Lower lobe of right lung (tissue), 2 donors: ENCODE measurements at places on chromosomes 13 and 19. TPM values are rescaled to one million over a fixed set of nuclear protein-coding genes. Genes with fewer than 3 reads are reported as not detected.

- no peak overlapping the region for H3K4me3 ChIP-seq
- no peak overlapping the region for H3K27ac ChIP-seq
- H3K4me1 ChIP-seq: peaks cover 14% of the 10 kb centered on the region
- H3K27me3 ChIP-seq: no peaks in the 10 kb centered on the region
- no peaks in the 10 kb centered on the region for H3K36me3 ChIP-seq
Observed at GRCh38 chr13:30872685-30873461, 33.2 kb upstream of the MEDAG start.

GRCh38 chr13:51346397-51346796 is 6.9 kb downstream of the SERPINE3 start:
- H3K36me3 ChIP-seq: no peaks in the 10 kb centered on the region
- H3K27ac ChIP-seq: no peak overlapping the region
- H3K4me3 ChIP-seq: no peak overlapping the region
- no peaks in the 10 kb centered on the region for H3K4me1 ChIP-seq
- H3K27me3 ChIP-seq: no peaks in the 10 kb centered on the region

- DNase-seq: no peak
- H3K27me3 ChIP-seq: no peaks in the 10 kb centered on the region
- no peak overlapping the region for H3K4me3 ChIP-seq
- peaks cover 38% of the 10 kb centered on the region for H3K4me1 ChIP-seq
- no peak overlapping the region for H3K27ac ChIP-seq
Observed at GRCh38 chr13:33119856-33120543, 103.8 kb downstream of the KL start.

DNA sequence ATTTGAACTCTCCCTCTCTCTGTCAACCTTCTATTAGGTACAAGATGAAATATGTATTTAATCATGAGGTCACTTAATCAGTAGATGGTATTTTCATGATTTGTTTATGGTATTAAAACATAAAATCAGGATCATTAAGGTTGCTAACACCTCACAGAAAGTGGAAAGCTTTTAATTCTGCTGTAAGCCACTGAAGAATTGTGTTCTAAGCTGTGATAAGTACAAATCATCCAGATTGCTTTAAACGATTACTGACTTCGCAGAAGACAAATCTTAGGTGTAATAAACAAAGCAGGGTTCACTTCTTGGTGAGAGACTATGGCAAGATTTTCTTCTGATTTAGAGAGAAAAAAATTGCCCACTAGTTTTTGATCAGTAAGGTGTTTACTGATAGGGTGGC is 214.5 kb downstream of the ABCC4 start:
- no peak overlapping the region for H3K4me3 ChIP-seq
- no peaks in the 10 kb centered on the region for H3K27me3 ChIP-seq
- no peak for DNase-seq
- H3K27ac ChIP-seq: no peak overlapping the region
- no peaks in the 10 kb centered on the region for H3K36me3 ChIP-seq
- no peaks in the 10 kb centered on the region for H3K4me1 ChIP-seq

- H3K4me3 ChIP-seq: no peak overlapping the region
- peaks cover 59% of the 10 kb centered on the region for H3K4me1 ChIP-seq
- no peak for DNase-seq
- no peak overlapping the region for H3K27ac ChIP-seq
- no peaks in the 10 kb centered on the region for H3K27me3 ChIP-seq
- no peaks in the 10 kb centered on the region for H3K36me3 ChIP-seq
Observed at GRCh38 chr13:111212517-111212873, 97.4 kb downstream of the ARHGEF7 start.

- peaks cover 11% of the 10 kb centered on the region for H3K4me1 ChIP-seq
- no peak overlapping the region for H3K4me3 ChIP-seq
- H3K27ac ChIP-seq: no peak overlapping the region
- no peak for DNase-seq
Observed at GRCh38 chr13:74571811-74572210, 437.6 kb upstream of the KLF12 start.

- peak overlapping the region; percentile 40 for H3K27ac ChIP-seq
- no peak overlapping the region for H3K4me3 ChIP-seq
- H3K27me3 ChIP-seq: no peaks in the 10 kb centered on the region
- peaks cover 12% of the 10 kb centered on the region for H3K4me1 ChIP-seq
- no peak for DNase-seq
- no peaks in the 10 kb centered on the region for H3K36me3 ChIP-seq
Observed at GRCh38 chr13:75770592-75771011, 134.5 kb downstream of the LMO7 start.

DNA sequence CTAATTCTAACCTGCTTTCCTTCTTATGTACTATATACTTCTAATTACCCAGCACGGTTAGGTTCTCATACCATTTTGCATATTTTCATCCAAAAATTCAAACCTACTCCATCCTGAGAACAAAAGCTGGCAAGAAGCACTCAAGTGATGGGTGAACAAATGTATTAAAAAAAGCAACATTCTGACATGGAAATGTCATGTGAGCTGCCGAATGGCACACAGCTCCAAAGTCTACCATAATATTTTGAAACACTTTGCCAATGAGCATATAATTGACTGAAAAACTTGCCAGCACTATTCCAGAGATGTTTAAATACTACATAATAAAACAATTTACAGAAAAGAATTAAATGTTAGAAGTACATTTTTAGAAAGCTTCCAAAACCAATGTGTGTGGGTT is 274.6 kb downstream of the ENOX1 start:
- H3K4me3 ChIP-seq: no peak overlapping the region
- H3K27ac ChIP-seq: no peak overlapping the region

The IZUMO2 gene
- total RNA-seq: not detected

The ABCA7 gene
- 53.3 TPM for total RNA-seq

The ICAM4 gene
- total RNA-seq: 10.0 TPM
